ENCODE measurements at places on chromosomes 11 and 22. TPM values are rescaled to one million over a fixed set of nuclear protein-coding genes. Genes with fewer than 3 reads are reported as not detected.

- DNase-seq: peak; percentile 41
Observed at GRCh38 chr11:117387992-117388755, 60.5 kb downstream of the CEP164 start.

GRCh38 chr11:77557553-77557952, 32.2 kb upstream of the AQP11 start:
- no peak for DNase-seq

- peak; percentile 74 for DNase-seq
Observed at GRCh38 chr22:49717322-49717919, 110.3 kb downstream of the BRD1 start.

RAG2 gene
- total RNA-seq: not detected

RAG1 gene
- total RNA-seq: 0.35 TPM
